ENCODE measurements at places on chromosomes 12 and 14.

DNA sequence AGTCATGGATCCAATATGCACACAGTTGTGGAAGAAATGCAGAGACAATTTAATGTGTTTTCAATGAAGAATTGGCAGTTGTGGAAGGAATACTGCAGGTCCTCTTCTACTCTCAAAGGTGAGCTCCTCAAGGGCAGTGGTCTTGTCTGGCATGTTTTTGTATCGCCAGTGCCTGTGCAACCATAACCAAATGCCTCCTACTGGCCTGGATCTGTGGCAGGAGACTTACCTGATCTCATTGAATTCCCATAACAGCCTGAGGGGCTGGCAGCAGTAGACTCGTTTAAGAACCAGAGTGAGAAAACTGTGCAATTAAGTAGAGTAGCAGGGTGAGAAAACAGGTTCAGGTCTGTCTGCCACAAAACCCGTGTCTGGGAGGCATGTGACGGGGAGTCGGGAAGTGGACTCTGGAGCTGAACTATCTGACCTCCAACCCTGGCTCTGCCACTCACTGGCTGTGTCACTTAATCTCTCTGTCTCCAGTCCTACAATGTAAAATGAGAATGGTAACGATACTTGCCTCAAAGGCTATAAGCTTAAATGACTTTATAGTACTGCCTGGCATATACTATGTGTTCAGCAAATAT is 268.2 kb upstream of the SSTR1 start:
- no peak for DNase-seq

DNA sequence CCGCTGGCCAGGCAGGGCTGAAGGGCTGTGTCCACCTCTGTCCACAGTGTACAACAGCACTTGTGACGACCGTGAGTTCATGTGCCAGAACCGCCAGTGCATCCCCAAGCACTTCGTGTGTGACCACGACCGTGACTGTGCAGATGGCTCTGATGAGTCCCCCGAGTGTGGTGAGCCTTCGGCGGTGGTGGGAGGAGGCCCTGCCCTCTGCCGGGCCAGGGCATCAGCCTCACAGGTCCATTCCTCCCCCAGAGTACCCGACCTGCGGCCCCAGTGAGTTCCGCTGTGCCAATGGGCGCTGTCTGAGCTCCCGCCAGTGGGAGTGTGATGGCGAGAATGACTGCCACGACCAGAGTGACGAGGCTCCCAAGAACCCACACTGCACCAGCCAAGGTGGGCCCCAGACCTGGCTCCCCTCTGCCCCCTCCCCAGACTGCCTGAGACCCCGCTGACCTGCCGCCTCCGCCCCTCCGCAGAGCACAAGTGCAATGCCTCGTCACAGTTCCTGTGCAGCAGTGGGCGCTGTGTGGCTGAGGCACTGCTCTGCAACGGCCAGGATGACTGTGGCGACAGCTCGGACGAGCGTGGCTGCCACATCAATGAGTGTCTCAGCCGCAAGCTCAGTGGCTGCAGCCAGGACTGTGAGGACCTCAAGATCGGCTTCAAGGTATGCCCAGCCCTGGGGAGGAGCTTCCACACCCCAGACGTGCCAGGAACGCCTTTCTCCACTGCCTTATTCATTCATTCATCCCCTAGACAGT is 20.8 kb upstream of the NXPH4 start:
- no peak for DNase-seq

GRCh38 chr12:113740699-113741098 is 225.4 kb downstream of the RBM19 start:
- DNase-seq, result no peak

DNA sequence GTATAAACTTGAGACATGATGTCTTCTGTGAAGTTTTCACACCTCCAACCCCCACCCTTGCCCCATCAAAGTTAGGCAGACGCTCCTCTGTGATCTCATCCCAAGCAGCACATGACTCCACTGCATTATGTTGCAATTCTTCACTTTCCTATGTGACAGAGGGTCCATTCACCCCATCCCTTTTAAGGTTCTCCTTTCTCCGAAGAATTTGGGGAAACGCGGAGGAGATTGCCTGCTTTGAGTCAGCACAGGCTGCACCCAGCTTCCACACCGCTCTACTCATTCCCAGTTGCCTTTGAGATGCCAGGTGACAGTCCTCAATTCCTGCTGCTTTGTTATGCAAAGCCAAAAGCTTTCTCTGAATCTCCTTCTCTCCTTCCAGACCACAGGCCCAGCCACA is 61.8 kb downstream of the PHLDA1 start:
- no peak for DNase-seq

DNA sequence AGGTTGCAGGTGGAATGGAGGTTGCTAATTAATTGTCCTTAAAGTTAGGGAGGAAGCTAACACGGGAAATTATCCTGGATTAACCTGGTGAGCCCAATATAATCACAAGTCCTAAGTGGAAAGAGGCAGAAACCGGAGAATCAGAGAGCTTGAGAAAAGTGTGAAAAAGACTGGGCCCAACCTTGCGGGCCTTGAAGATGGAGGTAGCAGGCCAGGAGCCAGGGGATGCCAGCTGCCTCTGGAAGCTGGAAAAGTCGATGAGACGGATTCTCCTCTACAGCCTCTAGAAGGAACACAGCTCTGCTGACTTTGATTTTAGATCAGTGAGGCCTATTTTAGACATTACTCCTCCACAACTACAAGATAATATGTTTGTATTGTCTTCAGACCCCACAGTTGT is 2.1 kb downstream of the SDR9C7 start:
- no peak for DNase-seq

DNA sequence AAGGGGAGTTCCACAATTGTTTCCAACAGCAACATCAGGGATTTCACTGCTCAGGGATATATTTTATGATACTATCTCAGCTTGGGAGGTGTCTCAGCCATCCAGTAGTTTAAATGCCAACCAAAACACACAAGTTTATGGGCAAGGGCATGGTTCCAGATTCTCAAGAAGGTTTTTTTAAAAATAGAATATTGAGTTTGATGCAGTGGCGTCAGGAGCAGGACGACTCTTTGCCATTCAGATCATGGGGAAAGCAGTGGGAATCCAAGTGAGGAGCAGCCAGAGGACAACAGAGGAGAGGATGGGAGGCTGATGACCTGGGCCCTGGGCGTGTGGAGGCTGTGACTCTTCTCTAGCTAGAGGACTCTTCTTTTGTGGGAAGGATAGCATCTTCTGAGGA is 25.7 kb downstream of the TSHR start:
- DNase-seq, result no peak

- no peak for DNase-seq
Measured at GRCh38 chr12:116595186-116595585, 36.0 kb downstream of the MAP1LC3B2 start.

Data from astrocyte of the spinal cord (primary cell).